ENCODE measurements at places on chromosomes 5 and 9.

DNA sequence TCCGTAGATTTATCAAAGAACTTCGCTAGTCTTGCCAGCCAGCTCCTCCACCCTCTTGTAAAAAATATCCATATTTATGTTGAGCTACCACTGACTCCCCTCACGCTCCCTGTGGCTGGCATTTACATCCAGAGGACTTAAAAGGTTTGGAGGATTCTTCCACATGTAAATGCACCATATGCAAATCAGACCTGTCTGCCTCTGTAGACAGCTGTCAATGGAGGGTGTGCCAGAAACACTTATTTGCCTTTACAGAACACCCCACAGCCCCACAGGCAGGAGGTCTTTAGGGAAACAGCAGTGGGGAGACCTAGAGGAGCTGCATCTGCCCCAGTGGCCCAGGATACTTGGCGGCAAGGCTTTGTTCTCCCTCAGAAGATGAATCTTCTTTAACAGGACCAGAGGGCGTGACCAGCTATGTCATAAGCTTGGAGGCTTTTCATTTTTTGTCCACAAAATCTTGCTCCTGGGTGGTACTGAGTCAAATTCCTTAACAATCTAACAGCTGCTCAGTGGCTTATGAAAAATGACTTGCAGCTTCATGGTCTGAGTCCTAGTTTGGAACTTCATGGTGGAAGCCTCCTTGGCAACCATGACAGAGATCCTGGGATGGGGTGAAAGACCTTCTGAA, 535.8 kb downstream of the EBF1 start:
- DNase-seq, result no peak

- no peak for DNase-seq
Measured at GRCh38 chr5:170638454-170639220, 134.8 kb downstream of the KCNIP1 start.

- no peak for DNase-seq
Measured at GRCh38 chr5:35146406-35146805, 83.9 kb downstream of the PRLR start.

- no peak for DNase-seq
Measured at GRCh38 chr5:59893429-59894227, at the start of gene PDE4D. TSS of gene PDE4D (minus strand) at chr5:59893726.

DNA sequence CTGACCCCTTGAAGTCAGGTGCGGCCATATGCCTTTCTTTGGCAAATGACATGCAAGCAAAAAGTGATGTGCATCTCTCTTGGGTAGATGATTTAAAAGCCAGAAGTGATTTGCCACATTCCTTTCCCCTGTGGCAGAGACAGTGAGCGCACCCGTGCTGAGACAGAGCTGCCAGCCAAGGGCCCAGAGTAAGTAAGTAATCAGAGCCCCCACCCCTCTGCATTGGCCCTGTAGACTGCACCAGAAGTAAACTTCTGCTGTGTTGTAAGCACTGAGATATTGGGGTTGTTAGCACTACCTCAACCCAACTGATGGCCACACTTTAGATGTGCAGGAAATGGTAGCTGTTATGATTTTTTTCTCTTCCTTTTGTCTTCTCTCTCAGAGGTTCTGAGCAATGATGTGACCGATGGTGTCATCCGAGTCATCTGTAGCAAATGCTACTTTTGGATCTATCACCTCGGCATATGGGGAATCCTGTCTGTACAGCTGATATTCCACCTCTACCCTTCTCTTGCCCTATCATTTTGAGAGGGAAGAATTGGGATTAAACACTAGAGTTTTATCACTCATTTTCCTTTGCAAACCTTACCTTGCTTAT, 58.0 kb downstream of the DOCK2 start:
- no peak for DNase-seq

- DNase-seq, result no peak
Measured at GRCh38 chr5:101590384-101590783, 687.3 kb upstream of the ST8SIA4 start.

DNA sequence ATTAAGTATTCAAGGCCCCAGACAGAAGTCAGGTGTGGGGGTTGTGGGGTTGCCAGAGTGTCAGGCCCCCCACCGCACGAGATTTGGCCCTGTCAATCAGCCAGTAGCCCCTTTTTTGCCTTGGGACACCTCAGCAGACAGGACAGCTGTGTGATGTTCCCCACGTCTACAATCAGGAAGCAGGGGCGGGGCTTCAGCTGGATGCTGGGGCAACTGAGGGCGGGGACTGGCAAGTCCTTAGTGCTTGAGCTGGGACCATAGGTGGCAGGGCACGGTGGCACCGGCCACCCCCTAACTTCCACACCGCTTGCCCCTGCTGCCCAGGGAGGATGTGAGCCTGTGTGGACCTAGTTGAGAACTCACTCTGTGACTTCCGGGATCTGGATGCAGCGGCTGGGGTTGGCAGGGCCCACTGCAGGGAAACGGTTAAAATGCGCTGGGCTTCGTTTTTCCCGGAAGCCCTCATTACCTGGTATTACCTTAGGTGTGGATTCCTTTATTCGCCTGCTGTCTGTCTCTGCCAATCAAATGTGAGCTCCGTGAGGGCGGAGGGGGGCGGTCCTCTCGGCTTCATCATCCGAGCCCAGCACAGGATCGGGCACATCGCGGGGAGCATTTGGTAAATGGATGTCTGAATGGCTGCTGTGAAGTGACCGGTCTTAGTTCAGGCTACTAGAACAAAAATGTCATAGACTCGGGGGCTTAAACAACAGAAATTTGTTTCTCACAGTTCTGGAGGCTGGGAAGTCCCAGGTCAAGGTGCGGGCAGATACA, 7.5 kb upstream of the GTF3C5 start:
- no peak for DNase-seq

GRCh38 chr9:105413525-105413924, 34.3 kb upstream of the FSD1L start:
- DNase-seq, result no peak

DNA sequence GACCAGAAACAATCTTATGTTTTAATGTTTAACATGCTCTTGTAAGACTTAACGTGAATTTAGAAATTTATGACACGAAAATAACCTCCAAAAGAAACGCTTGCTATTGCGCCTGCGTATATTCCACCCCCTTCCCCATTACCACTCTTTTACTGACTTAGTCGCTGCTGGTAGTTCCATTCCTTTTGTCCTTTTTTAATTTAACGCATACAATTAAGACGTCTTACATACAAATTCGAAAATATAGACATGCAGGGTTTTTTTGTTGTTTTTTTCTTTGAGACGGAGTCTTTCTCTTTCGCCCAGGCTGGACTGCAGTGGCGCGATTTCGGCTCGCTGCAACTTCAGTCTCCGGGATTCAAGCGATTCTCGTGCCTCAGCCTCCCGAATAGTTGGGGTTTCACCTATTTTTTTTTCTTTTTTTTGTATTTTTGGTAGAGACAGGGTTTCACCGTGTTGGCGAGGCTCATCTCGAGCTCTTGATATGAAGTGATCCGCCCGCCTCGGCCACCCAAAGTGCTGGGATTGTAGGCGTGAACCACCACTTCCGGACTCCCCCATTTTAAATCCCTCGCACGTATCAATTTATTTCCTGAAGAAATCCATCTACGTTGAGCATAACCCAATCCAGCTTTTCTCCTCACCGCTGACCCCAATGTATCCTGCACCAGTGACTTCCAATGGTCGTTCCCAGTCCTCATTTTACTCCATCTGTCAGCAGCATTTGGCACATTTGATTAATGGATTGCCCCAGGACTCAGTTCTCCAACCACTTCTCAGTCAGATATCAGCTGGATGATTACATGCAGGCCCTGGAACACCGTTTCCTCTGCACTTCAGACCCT, 684 bp upstream of the MED7 start:
- DNase-seq, result no peak

GRCh38 chr5:24232929-24233498, 411.8 kb downstream of the CDH10 start:
- no peak for DNase-seq

- DNase-seq, result no peak
Measured at GRCh38 chr9:15276328-15276938, 30.6 kb downstream of the TTC39B start.

DNA sequence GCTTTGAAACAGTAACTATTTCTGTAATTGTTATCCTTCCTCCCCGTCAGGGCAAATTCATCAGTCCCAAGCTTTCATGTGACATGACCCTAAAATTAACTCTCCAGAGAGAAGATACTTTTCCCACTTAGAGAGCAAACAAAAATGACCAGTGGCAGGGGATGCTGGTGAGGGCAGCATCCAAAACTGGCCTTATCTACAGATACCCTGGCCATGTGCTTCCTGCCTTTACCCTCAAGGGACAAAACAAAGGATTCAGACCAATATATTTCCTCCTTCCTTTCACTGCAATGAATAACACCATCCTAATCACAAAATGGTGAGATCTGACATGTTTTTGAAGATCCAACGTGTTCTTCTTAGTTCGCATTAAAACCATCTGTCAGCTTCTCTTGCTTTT, 267.2 kb downstream of the MAN2A1 start:
- DNase-seq, result no peak

DNA sequence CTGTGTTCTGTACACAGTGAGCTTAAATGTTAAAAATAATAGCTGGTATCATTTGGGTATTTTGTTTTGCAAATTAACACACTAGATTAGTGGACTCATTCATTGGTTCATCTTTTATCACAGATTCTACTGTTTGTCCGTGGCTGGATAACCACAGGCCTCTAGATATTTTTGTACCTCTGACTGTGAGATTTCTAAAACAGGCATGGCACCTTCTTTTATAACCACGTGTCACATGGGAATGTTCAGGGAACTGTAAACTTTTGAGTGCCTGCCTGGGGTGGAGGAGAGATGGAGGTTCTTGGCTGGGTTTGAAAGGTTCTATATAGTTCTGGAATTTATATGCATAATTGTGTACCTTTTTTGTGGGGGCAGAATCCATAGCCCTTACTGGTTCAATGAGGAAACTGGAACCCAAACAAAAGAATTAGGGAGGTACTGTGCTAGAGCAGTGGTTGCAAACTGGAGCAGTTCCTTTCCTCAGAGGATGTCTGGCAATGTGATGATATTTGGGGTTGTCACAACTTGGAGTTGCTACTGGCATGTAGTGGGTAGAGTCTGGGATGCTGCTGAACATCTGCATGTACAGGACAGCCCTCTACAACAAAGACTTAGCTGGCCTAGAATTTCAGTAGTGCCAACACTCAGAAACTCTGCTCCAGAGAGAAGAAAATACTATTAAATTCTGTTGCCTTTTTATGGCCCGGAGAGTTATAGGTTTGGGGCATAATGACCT, 16.9 kb downstream of the TLE4 start:
- DNase-seq, result no peak

GRCh38 chr9:132988244-132989013, 9.9 kb downstream of the GFI1B start:
- DNase-seq, result no peak

DNA sequence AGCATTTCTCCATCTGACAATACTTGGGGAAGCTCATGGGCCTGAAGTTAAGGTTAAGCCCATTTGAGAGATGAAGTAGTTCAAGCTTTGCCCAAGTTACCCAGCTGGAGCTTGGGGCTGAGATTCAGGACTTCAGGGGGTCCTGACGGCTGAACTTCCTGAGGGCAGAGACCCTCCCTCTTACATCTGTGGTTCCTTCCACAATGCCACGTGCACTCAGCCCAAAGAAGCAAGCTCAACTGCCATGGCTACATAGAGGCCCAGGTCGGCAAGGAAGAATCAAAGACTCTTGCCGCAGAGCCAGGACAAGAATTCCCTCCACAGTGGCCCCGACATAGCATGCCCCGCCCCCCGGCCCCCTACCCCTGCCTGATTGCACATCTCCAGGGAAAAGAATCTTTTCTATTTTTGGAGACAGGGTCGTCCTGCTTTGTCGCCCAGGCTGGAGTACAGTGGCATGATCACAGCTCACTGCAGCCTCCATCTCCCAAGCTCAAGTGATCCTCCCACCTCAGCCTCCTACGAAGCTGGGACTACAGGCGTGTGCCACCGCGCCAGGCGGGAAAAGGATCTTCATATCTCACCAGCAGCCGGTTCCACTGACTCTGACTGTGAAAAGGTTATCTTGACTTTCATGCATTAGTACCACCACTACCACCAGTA, 9.2 kb downstream of the PHF19 start:
- DNase-seq, result no peak

GRCh38 chr5:38948501-38948900, 102.7 kb downstream of the OSMR start:
- no peak for DNase-seq

- DNase-seq, result no peak
Measured at GRCh38 chr5:9437741-9438240, 108.1 kb downstream of the SEMA5A start.

- no peak for DNase-seq
Measured at GRCh38 chr5:37804401-37804800, 35.4 kb downstream of the GDNF start.

GRCh38 chr5:95130941-95131340, 154.0 kb downstream of the MCTP1 start:
- DNase-seq, result no peak

GRCh38 chr9:110410961-110411360, 73.3 kb upstream of the TXNDC8 start:
- no peak for DNase-seq

DNA sequence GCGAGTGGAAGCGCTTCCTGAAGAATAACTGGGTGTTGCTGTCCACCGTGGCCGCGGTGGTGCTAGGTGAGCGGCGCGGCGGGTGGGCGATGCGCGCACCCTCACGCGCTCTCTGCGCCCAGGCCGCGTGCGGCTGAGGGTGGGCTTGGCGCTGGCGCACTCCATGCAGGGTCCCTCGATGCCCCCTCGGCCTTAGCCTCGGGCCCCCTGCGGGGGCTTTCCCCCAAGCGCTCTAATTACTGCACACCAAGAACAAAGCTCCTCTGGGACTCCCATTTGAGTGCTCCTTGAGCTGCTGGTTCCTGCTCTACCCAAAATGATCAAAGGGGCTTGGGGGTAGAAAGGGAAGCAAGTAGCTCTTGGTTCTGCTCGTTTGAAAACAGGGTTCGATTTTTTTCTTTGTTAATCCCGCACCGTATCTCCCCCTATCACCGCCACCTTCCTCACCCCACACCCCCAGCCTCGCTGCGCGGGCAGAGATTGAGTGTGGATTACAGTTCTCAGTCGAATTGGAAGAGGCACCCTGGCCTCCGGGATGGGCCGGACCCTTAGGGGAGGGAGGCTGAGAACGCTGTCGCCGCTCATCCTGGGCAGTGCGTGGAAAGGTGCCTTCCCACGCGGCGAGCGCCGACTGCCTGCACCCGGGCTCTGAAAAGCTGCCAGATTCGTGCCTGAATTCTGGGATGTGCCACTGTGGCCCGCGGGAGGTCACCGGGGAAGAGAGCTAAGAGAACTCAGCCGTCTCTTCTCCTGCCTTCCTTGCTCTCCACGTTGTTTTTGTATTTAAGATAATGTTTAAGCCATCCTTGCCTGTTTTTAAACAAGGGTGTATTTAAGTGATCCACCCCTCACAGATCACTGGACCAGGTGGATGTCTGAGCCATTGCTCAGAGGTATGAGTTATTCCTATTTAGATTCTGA, 697 bp downstream of the SLC1A1 start:
- no peak for DNase-seq

Data from NCI-H1417 treated with DMSO at 0.1 percent for 48 hours (cell line).